ENCODE measurements at places on chromosomes 2 and 18.

- no peak for DNase-seq
These were observed 175.8 kb downstream of the SRBD1 start for GRCh38 chr2:45435316-45435715.

DNA sequence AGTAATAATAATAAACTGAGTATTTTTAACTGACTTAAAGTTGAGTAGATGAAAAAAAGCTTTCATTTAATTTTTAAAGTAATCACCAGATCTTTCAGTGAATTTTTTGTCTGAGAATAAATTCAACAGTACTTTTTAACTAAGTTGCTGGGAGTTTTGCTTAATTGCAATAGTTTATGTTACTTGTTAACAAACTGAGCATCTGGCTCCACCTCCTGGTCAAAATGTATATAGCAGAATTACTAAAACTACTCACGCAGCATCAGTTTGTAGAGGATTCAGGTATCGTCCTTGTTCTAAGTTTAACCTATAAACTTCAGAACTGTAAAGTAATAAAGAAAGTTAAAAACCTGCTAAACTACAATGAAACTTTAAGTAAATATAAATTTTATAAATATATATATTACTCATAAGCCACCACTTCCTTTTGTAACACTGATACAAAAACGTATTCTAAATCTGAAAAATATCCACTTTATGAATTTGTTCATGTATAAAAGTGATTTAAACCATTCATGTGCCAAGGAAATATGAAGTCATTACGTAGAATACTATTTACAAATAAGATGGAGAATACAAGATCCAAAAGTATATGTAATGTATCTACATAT, 21.3 kb downstream of the NOL10 start:
- DNase-seq = no peak

DNA sequence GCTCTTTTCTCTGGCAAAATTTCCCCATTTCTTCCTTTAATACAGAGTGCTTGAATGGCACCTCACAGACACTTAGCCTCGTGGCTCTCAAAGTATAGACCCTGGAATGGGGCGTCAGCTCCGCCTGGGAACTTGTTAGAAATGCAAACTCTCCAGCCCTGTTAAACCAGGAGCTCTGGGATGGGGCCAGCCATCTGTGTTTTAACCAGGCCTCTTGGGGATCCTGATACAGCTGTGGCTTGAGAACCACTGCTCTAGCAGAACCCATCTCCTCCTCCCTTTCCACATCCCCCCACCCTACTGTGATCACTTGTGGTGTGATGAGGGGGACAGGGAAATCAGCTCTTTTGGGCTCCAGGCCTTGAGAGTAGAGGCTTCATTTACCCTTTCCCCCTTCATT, 15.9 kb downstream of the LTBP1 start:
- no peak for DNase-seq

DNA sequence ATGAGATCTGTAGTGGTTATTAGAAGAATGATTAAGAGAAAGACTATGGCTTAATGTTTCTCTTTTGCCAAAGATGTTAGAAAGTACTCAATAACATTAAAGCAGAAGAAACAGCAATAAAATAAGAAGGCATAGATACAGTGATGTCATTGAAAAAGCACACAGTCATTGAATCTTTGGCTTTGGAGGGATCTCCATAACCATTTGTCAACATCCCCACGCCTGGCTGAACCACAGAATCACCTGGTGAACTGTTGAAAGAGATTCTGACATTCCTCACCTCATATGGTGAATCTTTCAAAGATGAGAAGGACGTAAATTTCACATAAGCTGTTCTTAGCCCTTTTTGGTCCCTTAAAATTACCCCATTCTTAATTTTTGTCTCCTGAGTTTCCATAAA, 324.6 kb upstream of the NRP2 start:
- DNase-seq = no peak

DNA sequence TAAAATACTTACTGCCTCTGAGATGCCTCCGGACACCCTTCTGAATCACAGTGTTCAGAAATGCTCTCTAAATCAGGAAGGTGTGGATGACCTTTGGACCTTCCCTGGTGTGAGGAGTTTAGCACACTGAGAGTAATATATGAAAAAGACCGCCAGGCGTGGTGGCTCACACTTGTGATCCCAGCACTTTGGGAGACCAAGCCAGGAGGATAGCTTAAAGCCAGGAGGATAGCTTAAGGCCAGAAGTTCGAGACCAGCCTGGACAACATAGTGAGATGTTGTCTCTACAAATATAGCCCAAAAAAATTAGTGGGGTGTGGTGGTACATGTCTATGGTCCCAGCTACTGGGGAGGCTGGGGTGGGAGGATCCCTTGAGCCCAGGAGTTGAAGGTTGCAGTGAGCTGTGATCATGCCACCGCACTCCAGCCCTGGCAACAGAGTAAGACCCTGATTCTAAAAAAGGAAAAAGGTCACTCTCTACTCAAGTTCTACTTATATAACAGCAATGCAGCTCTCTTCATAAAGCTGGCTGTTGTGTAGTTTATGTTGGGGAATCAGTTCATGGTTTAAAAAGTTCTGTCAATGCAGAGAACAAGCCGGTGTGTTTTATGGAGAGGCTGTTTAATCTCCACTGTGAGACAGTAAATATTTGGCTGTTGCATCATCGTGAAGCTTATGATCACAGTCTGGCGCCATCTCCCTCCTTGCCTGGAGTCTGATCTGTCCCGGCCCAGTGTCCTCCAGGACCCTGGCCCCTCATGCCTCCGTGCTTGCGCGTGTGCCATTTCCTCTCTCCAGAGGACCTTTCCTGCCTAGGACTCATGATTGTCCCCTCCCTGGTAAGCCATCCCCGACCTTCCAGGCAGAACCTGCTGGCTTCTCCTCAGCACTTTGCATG, 184.5 kb downstream of the FAM210A start:
- DNase-seq = peak; percentile 74

DNA sequence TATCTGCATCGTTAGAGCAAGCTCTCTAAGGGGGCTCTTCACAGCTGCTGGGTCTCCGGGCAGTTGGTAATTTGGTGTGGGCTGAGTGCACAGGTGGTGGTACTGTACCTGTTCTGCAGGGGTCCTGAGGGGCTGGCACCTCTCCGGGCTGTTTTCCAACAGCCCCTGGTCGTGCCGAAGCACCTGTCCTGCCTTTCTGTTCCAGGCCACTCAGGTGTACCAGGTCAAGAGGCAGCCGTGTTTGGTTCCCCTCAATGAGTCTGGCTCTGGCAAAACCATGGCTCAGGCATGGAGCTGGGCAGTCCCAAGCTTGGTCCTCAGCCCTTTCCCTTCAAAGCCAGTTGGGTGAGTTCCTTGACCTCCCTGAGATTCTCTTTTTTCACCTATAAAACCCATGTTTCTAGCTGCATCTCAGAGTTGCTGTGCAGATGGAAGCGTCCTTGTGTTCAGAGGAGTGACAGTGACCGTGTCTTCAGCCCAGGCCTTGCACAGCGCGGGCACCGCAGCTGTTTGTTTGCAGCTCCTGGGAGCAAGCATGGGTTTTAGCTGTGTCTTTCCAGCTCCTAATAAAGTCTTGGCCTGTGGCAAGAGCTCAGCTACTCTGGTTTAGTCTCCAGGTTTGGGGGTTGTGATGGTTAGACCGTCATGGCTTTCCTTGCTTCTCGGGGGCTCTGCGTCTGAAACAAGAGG, 110.9 kb downstream of the GLI2 start:
- no peak for DNase-seq

DNA sequence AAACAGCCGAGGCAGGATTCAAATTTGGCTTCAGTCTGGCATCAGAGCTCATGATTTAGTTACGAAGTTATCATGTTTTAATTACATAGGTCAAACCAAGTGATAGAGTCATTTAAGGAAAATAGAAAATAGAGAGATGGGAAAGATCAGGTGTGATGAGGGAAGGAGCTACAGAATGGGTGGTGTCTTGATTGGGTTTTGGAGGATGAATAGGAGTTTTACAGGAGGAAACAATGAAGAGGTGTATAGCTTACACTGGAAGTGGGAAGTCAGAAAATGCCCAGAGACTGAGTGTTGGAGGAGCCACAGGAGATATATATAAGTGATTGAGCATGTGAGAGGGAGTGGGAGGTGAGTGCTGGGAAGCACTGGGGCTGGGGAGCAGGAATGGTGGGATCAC, 264.2 kb upstream of the TNP1 start:
- DNase-seq = no peak

- no peak for DNase-seq
These were observed 50.6 kb downstream of the CHRNA1 start for GRCh38 chr2:174713686-174714085.

- no peak for DNase-seq
These were observed 17.3 kb downstream of the EN1 start for GRCh38 chr2:118830118-118830517.

DNA sequence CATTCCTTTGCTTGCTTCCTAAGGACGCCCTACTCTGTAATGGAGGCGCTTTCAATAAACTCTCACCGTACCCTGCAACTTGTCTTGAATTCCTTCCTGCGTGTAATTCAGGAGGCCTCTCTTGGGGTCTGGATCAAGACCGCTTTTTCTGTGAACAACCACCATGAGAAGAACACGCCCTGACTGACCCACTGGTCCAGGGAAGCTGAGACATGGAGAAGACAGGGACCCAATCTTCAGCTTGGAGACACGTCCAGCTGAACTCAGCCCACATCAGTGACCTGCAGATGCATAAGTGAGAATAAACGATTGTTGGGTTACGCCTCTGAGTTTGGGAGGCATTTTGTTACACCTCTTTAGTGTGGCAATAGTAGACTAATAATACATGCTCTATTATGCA, 7.8 kb upstream of the NARS1 start:
- DNase-seq = no peak

- DNase-seq = no peak
These were observed 78.6 kb downstream of the ARMC9 start for GRCh38 chr2:231276987-231277386.

DNA sequence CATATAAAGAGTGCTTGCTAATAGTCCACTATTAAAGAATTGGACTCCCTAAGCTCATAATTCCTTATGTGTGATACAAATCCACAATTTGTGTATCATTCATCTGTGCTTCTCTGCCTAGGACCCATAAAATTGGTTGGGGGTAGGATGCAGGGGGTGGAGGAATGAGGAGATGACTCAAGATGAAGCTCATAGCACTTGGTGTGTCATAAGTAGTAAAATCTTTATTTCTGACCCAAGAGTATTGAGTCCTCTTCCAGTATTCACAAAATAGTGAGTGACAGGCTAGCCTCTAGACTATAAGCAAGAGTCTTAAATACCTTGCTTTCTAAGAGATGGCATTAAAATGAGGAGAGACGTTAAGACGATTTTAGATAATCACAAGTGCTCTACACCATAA, 390.9 kb upstream of the CDH19 start:
- DNase-seq = no peak

- no peak for DNase-seq
These were observed 145.7 kb upstream of the HDAC4 start for GRCh38 chr2:239546541-239546940.

- DNase-seq = no peak
These were observed 41.4 kb downstream of the BMP10 start for GRCh38 chr2:68829749-68830148.

DNA sequence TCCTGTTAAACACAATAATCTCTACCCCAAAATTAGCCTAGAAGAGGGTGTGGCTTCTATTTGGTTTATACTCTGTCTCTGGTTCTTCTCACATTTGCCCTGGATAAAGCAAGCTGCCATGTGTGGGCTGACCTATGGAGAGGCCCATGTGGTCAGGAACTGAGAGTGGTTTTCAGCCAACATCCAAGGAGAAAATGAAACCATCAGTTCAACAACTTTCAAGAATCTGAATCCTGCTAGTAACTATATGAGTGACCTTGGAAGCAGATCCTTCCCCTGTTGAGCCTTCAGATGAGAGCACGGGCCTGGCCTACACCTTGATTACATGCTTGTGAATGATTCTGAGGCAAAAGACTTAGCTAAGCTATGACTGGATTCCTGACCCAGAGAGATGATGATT, 11.5 kb upstream of the TRIB2 start:
- no peak for DNase-seq

GRCh38 chr18:70246061-70246466, 40.6 kb upstream of the RTTN start:
- no peak for DNase-seq

DNA sequence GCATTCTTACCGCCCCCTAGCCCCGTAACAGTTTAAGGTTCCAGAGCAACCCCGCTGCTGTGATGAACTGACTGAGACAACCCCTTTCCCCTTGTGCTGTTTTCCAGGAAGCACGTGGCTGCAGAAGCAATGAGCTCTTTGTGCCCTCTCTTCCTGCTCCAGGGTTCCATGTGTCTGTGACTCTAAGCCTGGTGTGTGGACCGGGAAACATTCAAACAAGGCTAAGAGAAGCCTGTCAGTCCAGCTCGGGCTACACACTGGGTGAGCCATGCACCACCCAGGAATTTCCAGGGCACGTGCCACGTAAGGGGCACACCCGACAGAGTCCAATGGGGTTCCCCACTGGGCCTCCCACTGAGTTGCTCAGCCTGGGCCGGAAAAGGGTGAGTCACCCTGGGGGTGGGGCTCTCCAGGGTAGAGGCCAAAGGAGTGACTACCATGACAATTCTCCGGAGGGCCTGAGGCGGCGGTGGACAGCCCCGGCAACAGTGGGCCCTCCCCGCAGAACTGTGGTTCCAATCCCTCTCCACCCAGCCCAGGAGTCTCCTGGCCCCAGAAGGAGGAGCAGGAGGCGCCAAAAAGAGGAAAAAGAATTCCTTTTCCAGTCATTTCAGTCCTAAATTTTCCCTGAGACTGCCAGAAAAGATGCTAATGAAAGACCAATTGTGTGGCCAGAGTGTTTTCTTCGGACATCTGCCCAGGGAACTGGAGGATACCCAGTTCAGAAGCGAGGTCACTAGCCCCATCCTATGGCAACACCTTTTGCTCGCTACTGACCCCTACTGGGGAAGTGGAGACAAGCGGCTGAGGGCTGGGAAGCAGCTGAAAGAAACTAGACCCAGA, 157.8 kb upstream of the SLC1A4 start:
- peak; percentile 81 for DNase-seq

DNA sequence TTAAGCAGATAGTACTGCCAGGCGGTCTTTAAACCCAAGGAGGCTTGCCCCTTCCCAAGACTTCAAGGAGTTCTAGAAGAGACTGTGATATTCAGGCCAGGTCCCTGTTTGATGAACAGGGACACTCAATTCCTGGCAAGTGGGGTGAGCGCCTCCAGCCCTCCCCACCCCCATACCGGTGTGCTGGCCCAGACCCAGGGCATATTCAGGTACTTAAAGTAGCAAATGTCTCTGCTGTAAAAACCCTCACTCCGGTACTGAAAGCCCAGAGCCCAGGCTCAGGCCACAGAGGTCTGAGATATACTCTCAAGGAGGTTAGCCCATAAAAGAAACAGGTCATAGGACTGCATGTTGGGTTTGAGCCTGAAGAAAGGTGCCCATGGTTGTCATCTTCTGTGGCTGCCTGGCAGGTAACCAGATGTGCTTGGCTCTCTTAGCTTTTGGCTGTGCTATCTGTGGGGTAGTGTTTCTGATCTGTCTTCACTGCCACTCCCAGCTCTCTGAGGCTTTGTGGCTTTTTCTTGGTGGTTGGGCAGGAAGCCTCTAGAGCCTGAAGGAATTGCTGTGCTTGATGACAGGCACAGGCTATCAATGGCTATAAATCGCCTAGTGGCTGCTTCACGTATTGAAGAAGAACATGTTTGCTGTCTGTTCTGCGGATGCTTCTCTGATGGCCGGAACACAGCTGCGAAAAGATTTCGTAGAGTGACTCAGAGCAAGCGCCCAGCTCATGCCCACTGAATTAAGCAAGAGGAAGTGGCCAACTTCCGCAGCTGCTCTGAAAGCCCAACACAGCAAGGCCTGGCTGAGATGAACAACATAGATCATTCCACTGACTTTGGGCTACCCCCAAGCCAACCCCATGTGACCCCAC, 63.3 kb upstream of the ALPP start:
- DNase-seq = no peak
